Osteoblast (primary cell): ENCODE measurements at places on chromosomes 3 and 15.

GRCh38 chr3:136546720-136547119 is 205.5 kb downstream of the STAG1 start:
- no peak for DNase-seq

- DNase-seq, result no peak
Observed at GRCh38 chr3:71163198-71163918, 420.2 kb downstream of the FOXP1 start.

- DNase-seq, result no peak
Observed at GRCh38 chr3:182514236-182514964, 278.9 kb upstream of the ATP11B start.

GRCh38 chr3:106728315-106729098 is 648.7 kb upstream of the CCDC54 start:
- DNase-seq, result peak; percentile 90

DNA sequence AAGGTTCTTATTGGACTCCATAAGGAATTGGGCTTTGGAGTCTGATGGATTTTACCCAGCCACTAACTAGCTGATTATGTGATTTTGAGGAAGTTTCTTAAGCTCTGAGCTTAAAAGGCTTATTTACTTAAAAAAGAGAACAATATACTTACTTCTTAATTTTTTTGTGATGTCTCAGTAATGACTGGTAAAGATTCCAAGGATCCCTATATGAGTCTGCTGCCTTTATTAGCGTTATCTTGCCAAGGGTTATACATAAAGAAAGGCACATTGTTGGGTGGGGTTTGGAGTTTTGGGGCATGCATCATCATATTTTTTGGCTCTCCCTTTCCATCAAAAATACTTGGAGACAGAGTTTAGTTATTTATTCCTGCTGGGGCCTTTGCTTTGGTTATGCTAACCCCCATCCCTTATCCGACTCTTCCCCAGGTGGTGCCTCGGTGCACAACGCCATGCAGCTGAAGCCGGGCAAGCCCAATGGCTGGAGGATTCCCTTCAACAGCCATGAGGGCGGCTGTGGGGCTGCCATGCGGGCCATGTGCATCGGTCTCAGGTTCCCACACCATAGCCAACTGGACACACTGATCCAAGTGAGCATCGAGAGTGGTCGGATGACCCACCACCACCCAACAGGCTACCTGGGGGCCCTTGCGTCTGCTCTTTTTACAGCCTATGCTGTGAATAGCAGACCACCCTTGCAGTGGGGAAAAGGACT is 6.7 kb downstream of the ADPRH start:
- DNase-seq, result peak; percentile 76

GRCh38 chr3:37772773-37773354 is 88.8 kb upstream of the CTDSPL start:
- no peak for DNase-seq
